ENCODE measurements at places on chromosomes 6 and 20.

DNA sequence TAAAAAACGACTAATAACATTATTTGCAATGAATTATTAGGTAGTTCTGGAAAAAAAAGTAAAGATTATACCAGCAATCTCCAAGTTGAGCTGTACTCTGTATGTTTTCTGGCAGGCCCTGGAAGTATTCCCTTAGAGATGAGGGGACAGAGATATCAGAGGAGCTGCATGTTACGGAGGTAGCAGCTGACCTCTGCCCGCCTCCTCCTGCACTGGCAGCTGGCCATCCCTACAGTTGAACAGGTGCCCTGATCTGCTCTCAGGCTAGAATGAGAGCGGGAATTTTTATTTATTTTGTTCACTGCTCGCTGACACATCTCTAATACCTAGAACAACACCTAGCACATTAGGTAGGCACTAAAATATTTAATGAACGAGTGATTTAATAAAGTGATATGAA, 23.1 kb downstream of the FBXL4 start:
- DNase-seq, result no peak

- DNase-seq, result no peak
Observed at GRCh38 chr6:145022199-145022796, 713.0 kb downstream of the EPM2A start.

DNA sequence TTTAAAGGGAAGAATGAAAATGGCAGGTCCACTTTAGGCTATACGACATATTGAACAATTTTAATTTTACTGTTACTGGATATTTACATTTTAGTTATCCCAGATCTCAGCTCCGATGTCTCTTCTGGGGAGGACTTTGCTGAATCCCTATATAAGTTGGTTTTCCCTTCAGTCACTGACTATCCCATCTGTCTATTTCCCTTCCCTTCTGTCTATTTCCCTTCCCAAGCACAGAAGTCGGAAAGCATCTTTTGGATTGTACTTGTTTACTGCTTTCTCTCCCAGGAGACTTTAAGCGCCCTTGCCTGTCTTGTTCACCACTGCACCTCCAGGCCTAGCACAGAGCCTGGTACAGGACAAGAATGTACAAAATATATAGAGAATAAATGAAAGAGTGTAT, 165.8 kb upstream of the SALL4 start:
- no peak for DNase-seq

GRCh38 chr6:39166912-39167290, 51.9 kb upstream of the SAYSD1 start:
- DNase-seq, result no peak

DNA sequence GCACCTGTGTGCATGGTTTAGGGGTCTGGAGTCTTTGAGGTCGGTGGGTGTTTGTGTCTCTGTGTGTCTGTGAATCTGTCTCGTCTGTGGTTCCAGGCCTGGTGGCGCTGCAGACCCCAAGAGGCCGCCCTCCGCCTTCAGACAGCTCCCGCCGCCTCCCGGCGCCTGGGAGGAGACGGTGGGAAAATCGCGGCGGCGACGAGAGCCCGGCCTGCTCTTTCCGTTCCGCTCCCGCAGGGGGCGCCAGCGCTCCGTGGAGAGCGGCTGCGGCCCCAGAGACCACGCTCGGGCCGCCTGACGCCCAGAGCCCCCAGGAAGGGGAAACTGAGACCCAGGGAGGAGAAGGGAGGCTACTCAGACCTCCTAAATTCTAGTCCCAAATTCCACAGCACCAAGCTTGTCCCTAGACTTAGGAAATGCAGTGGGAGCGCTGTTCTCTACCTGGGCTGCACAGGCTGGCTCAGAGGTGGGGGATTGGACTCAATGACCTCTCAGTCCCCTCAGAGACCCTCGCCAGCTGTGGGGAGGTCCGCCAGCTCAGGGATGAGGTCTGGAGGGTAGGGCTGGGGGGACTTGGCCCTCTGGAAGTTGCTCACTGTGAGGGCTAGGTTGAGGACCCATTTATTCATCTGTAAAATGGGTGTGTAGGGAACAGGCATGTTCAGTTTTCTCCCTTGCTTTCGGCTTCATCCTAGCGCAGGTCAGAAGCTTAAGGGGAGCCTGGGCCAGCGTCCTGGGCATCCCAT, 36.9 kb upstream of the BLCAP start:
- peak; percentile 53 for DNase-seq
